ENCODE measurements at places on chromosomes 11 and 22. TPM values are rescaled to one million over a fixed set of nuclear protein-coding genes. Genes with fewer than 3 reads are reported as not detected.

- H3K4me1 ChIP-seq: peaks cover 6% of the 10 kb centered on the region
- H3K4me3 ChIP-seq: no peak overlapping the region
- DNase-seq: no peak
- no peaks in the 10 kb centered on the region for H3K36me3 ChIP-seq
- no peaks in the 10 kb centered on the region for H3K27me3 ChIP-seq
- no peak overlapping the region for H3K27ac ChIP-seq
Observed at GRCh38 chr11:59145534-59145933, 2.9 kb downstream of the FAM111A start.

GRCh38 chr11:119714590-119714989, 14.4 kb downstream of the NECTIN1 start:
- no peaks in the 10 kb centered on the region for H3K36me3 ChIP-seq
- no peaks in the 10 kb centered on the region for H3K27me3 ChIP-seq
- no peak overlapping the region for H3K27ac ChIP-seq

DNA sequence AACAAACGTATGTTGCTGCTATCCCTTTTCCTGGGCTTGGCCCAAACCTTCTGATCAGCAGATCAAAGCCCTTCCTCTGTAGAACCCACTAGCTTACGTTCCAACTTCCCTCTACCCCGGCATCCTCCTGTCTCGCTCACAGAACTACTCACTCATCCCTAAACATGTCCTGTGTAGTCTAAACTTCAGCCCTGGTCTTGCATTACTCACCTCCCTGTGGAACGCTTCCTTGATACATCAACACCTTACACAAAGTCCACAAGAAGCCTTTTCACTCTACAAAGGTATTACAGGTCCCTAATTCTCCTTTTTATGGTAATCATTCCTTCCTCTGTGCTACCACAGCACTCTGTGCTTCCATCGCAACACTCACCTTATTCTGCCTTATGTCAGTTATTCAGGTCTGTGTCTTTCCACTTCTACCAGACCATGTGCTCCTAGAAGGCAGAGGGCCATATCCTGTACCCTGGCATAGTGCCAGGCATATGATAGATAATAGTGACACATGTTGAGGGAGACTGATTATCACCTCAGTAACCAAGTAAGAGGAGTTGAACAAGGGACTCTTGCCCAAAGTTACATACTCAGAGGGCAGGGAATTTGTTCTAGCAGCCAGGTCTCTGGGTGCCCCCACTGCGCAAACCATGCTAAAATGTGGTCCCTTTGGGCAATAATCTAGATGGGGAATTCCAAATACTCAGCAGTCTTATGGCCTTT, 41.6 kb downstream of the USP35 start:
- no peaks in the 10 kb centered on the region for H3K4me1 ChIP-seq
- no peaks in the 10 kb centered on the region for H3K27me3 ChIP-seq
- H3K27ac ChIP-seq: no peak overlapping the region
- DNase-seq: no peak
- no peaks in the 10 kb centered on the region for H3K36me3 ChIP-seq

DNA sequence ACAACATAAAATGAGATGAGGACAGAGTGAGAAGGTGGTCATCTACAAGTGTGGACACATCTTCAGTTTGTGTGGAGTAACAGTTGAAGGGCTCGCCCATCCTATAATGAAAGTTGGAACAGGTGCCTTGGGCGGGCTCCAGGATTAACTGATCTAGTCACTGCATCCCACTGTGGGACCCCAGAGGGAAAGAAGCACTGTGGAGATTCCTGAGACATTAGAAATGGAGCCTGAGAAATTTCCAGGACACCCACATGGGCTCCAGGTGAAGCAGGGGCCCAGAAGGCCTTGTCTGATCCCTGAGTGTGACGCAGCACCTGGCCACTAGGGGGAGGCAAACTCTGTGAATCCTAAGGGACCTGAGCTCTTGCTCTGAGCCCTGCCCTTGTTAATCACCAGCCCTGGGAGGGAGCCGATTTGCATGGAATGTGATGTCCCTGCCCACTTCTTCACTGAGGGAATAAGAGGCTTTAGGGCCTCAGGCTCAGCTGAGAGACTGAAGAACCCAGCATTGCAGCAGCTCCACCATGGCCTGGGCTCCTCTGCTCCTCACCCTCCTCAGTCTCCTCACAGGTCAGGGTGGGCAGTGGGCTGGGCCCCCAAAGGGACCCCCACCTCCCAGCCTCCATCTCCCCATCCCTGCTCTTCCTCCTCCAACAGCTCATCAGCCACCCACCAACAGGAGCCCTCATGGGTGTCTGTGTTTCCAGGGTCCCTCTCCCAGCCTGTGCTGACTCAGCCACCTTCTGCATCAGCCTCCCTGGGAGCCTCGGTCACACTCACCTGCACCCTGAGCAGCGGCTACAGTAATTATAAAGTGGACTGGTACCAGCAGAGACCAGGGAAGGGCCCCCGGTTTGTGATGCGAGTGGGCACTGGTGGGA, 98.4 kb downstream of the VPREB1 start:
- no peaks in the 10 kb centered on the region for H3K27me3 ChIP-seq
- no peak overlapping the region for H3K27ac ChIP-seq
- H3K36me3 ChIP-seq: no peaks in the 10 kb centered on the region
- no peaks in the 10 kb centered on the region for H3K4me1 ChIP-seq
- DNase-seq: peak; percentile 66

GRCh38 chr11:124474079-124474478, 28.6 kb upstream of the OR8B8 start:
- DNase-seq: no peak
- H3K4me1 ChIP-seq: no peaks in the 10 kb centered on the region
- H3K4me3 ChIP-seq: no peak overlapping the region

DNA sequence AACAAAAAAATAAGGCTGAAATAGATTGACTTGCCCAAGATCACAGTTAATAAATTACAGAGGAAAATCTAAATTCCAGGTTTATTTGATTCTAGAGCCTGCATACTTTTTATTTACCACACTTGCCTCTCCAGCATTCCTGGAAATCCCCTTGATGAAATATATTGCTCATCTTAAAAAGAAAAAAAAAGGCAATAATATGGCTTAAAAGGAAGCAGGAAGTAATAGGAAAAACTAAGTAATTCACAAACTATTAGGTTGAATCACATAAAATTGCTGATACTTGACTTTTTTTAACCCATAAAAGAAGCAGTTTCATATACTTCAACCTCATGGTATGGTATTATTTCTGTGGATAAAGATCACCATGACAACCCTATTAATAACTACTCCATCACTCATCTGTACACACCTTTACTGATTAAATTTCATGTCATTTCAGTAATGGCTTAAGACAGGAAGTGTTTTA, 52.9 kb downstream of the COPB1 start:
- DNase-seq: no peak
- no peaks in the 10 kb centered on the region for H3K36me3 ChIP-seq
- H3K4me3 ChIP-seq: no peak overlapping the region
- H3K27ac ChIP-seq: no peak overlapping the region
- no peaks in the 10 kb centered on the region for H3K27me3 ChIP-seq

DNA sequence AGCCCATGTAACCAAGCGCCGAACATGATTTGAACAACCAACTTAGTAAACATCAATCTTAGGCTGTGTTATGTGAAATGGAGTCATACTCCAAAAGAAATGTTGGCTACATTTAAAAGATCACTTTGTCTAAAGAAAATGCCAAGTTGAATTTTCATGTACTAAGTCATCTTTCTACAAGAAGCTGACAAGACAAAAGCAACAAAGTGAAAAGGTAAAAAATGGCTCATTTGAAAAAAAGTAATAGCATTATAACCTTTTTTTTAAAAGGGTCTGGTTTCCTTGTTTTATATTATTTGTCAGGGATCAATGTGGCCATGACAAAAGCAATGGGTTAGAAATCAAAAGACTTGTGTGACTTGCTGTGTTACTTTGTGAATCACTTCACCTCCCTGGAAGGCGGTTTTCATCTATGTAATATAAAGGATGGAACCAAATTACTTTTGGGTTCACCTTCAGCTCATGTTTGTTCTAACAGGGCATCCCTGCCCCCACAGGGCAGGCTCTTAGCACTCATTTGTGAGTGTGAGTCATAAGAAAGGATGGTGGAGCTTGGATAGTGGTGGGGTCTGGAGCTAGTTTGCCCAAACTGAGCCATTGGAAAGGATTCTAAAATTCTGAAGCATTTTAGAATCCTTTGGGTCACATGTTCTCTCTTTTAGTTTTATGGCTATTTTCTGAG, 131.9 kb upstream of the MTMR2 start:
- no peaks in the 10 kb centered on the region for H3K36me3 ChIP-seq
- no peaks in the 10 kb centered on the region for H3K4me1 ChIP-seq
- H3K27ac ChIP-seq: peak overlapping the region; percentile 68
- DNase-seq: no peak

GRCh38 chr11:27466363-27466762, 6.2 kb downstream of the LGR4 start:
- H3K27ac ChIP-seq: peak overlapping the region; percentile 88
- DNase-seq: no peak
- no peaks in the 10 kb centered on the region for H3K27me3 ChIP-seq
- H3K4me1 ChIP-seq: no peaks in the 10 kb centered on the region

- no peaks in the 10 kb centered on the region for H3K27me3 ChIP-seq
- H3K4me1 ChIP-seq: peaks cover 5% of the 10 kb centered on the region
- no peak overlapping the region for H3K4me3 ChIP-seq
- no peaks in the 10 kb centered on the region for H3K36me3 ChIP-seq
- DNase-seq: no peak
Observed at GRCh38 chr22:42693055-42693762, 27.5 kb downstream of the A4GALT start.

DNA sequence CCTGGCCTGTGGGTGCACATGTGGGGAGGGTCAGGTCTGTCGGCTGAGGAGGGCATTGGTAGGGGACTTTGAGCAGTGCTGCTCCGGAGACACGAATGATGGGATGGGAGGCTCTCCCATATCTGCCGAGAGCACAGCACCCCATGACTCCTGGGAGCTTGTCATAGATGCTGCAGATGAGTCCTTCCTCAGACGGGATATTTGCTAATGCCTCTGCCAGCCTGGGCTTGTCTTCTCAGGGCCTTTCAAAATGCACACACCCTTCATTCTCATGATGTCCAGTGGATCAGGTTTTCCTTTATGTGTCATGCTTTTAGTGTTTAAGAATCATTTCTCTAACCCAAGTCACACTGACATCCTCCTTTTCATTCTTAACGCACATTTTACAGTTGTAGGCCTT, 8.1 kb upstream of the RNH1 start:
- H3K36me3 ChIP-seq: no peaks in the 10 kb centered on the region
- no peaks in the 10 kb centered on the region for H3K4me1 ChIP-seq
- no peaks in the 10 kb centered on the region for H3K27me3 ChIP-seq
- DNase-seq: no peak
- no peak overlapping the region for H3K27ac ChIP-seq

GRCh38 chr11:9977554-9977953, 313.7 kb downstream of the SWAP70 start:
- no peaks in the 10 kb centered on the region for H3K27me3 ChIP-seq
- no peaks in the 10 kb centered on the region for H3K4me1 ChIP-seq
- no peak overlapping the region for H3K27ac ChIP-seq
- no peaks in the 10 kb centered on the region for H3K36me3 ChIP-seq
- DNase-seq: no peak
- H3K4me3 ChIP-seq: no peak overlapping the region

GRCh38 chr11:35242412-35243242, 103.7 kb downstream of the CD44 start:
- DNase-seq: no peak
- H3K27me3 ChIP-seq: no peaks in the 10 kb centered on the region
- no peaks in the 10 kb centered on the region for H3K36me3 ChIP-seq
- no peaks in the 10 kb centered on the region for H3K4me1 ChIP-seq
- no peak overlapping the region for H3K27ac ChIP-seq
- H3K4me3 ChIP-seq: no peak overlapping the region

DNA sequence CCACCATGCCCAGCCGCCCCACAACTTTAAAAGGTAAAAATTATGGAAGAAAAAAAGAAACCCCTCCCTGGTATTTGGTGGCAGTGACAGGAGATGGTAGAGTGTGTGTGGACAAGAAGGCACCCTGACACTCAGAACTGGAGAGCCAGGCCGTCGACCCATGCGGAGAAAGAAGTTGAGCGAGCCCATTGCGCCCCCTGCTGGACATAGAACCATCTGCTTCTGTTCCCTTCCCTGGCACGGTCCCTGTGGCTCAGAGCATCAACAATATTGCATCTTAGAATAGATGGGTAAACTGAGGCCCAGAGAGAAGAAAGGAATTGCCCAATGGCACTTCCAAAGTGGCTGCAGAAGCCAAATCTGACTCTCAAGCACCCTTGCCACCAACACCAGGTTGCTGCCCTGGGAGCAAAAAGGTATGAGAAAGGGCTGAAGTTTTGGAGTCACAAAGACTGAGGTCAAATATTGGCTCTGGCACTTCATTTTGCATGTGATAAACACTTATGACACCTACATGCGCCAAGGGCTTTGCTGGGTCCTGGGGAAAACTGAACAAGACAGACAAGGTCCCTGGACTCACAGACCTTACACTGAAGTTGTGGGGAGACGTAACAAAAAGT, 8.6 kb downstream of the MRPL11 start:
- no peaks in the 10 kb centered on the region for H3K27me3 ChIP-seq
- no peak overlapping the region for H3K4me3 ChIP-seq
- peak; percentile 72 for DNase-seq
- no peak overlapping the region for H3K27ac ChIP-seq
- no peaks in the 10 kb centered on the region for H3K36me3 ChIP-seq

DNA sequence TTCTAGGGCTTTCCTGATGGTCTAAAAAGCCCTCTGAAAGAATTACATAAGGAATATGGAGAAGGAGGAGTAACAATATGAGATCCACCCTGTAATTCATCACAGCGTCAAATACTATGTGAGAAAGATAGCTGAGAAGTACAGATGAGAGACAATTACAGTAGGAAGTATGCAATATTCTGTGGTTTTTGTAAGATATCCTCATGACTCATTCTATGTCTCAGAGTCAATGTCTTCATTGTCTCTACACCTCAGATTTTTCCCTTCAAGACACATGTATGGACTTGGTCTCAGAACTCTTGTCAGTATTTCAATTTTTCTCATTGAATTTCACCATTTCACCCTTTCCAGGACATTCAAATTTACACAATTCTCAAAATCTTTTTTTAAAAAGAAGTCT, 343.3 kb upstream of the CTSC start:
- H3K4me1 ChIP-seq: no peaks in the 10 kb centered on the region
- no peak for DNase-seq

GRCh38 chr22:48972979-48973693, 854.5 kb downstream of the BRD1 start:
- H3K27me3 ChIP-seq: peaks cover 40% of the 10 kb centered on the region
- no peaks in the 10 kb centered on the region for H3K36me3 ChIP-seq
- no peak for DNase-seq
- H3K4me1 ChIP-seq: no peaks in the 10 kb centered on the region
- H3K4me3 ChIP-seq: no peak overlapping the region

- peak overlapping the region; percentile 71 for H3K27ac ChIP-seq
- H3K4me1 ChIP-seq: no peaks in the 10 kb centered on the region
- H3K27me3 ChIP-seq: no peaks in the 10 kb centered on the region
- no peak overlapping the region for H3K4me3 ChIP-seq
- no peak for DNase-seq
- no peaks in the 10 kb centered on the region for H3K36me3 ChIP-seq
Observed at GRCh38 chr11:16917941-16918340, 96.3 kb downstream of the PLEKHA7 start.

GRCh38 chr11:32713496-32713895, 81.0 kb downstream of the CCDC73 start:
- no peaks in the 10 kb centered on the region for H3K27me3 ChIP-seq
- no peaks in the 10 kb centered on the region for H3K4me1 ChIP-seq
- H3K27ac ChIP-seq: no peak overlapping the region
- H3K4me3 ChIP-seq: no peak overlapping the region
- no peaks in the 10 kb centered on the region for H3K36me3 ChIP-seq

FREY1 gene
- total RNA-seq: 0.98 TPM

BSX gene
- total RNA-seq: not detected

MS4A6E gene
- total RNA-seq: 2.1 TPM

MACROD1 gene
- total RNA-seq: 19.7 TPM

TECTA gene
- 1.3 TPM for total RNA-seq

RNF141 gene
- 45.8 TPM for total RNA-seq

BBOX1 gene
- total RNA-seq: 61.0 TPM

PLAAT4 gene
- total RNA-seq: 95.3 TPM

IGSF22 gene
- total RNA-seq: 0.44 TPM

NEFH gene
- 0.32 TPM for total RNA-seq

GDPD4 gene
- total RNA-seq: not detected

PARVB gene
- total RNA-seq: 12.3 TPM

All from breast epithelium (tissue), 4 donors.